ENCODE measurements at places on chromosomes 3 and 15. TPM values are rescaled to one million over a fixed set of nuclear protein-coding genes. Genes with fewer than 3 reads are reported as not detected.

The SPINK8 gene
- total RNA-seq = not detected

The FGF12 gene
- 2.5 TPM for total RNA-seq

The CLDN1 gene
- total RNA-seq = 0.27 TPM

The BUB1B gene
- total RNA-seq = 0.36 TPM

The LIPH gene
- total RNA-seq = not detected

The DNAH12 gene
- 0.28 TPM for total RNA-seq

The ZNF80 gene
- not detected for total RNA-seq

The IGSF10 gene
- 1.6 TPM for total RNA-seq

The HHLA2 gene
- total RNA-seq = not detected

The PPP1R14D gene
- not detected for total RNA-seq

The RLBP1 gene
- not detected for total RNA-seq

The SERINC4 gene
- total RNA-seq = not detected

The FEZF2 gene
- not detected for total RNA-seq

The CCDC39 gene
- 1.1 TPM for total RNA-seq

The STRIT1 gene
- not detected for total RNA-seq

The TM6SF1 gene
- 6.4 TPM for total RNA-seq

The EOGT gene
- 103 TPM for total RNA-seq

The C3orf33 gene
- total RNA-seq = 4.1 TPM

The SLC24A5 gene
- total RNA-seq = 0.36 TPM

The IL17RE gene
- total RNA-seq = 1.8 TPM

All from sigmoid colon (tissue), 7 donors.